ENCODE measurements at places on chromosomes 2 and 18.

DNA sequence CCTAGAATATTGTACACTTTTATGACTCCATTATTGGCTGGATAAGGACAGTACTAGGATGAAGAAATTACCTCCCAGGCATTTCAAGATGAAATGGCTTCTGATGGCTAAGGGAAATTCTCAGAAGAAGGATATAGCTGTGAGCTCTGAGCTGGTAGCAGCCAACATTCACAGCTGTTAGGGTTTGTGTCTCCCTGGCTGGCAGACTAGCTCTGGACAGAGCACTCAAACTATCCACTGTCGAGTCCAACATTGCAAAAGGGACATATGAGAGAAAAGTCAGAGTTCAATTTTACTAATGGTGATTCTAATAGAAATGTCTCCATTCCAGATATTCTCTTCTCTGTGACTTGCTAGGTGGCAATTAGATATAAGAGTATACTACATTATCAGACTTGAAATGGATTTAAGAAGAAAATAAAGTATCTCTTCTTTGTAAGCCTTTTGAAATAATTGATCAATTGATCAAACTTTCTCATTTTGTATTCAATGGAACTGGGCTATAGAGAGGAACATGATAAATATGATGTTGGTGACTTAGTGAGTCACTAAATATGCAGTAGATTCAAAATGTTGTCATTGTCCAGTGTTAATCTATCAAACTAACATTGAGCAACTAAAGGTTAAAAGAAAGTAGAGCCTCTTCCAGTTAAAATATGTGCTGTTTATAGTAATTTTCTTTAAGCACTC is 1920.3 kb downstream of the SUCLG1 start:
- DNase-seq = no peak

GRCh38 chr2:47189635-47190034 is 34.5 kb upstream of the STPG4 start:
- DNase-seq = peak; percentile 78

DNA sequence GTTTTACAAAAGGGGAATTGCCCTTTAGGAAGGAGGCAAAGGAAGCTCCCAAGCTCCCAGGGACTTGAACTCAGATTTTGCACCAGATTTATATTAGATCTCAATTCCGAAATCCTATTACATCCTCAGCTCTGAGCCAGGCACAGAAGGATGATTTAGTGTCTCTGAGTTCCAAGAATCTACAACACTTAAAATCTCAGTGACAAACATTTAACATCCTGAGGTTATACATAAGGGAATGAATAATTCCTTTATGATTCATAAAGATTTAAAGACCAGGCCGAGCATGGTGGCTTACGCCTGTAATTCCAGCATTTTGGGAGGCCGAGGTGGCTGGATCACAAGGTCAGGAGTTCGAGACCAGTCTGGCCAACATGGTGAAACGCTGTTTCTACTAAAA is 16.5 kb upstream of the SLC20A1 start:
- no peak for DNase-seq

GRCh38 chr2:214587442-214587841 is 176.6 kb downstream of the VWC2L start:
- DNase-seq = no peak

DNA sequence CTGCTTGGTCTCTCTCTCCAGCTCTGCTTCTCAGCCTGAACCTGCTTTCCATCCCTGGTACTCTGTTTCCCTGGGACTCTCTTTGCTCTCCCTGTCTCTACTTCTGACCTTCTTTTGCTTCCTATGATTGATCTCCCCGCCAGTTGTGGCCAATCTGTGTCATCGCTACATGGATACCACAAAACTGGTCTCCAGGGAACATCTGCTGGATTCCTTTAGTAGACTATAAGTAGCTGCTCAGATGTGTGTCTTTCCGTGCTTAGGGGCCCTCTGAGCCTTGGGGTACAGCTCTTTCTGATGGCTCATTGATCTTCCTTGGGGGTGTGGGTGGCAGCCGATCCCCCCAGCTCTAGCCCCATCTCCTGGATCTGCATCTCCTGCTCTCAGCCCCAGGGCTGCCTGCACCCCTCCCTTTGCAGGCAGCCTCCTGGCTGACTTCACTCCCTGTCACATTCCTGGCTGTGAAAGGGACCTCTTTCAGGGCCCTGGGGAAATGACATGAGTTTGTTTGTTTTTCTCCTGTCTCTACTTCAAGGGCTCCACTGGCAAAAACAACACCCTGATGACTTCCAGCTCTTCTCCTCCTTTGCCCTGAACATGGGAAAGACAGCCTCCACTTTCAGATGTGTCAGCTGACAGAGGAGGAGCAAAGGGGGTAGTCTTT is 333.7 kb downstream of the CYP26B1 start:
- DNase-seq = no peak

DNA sequence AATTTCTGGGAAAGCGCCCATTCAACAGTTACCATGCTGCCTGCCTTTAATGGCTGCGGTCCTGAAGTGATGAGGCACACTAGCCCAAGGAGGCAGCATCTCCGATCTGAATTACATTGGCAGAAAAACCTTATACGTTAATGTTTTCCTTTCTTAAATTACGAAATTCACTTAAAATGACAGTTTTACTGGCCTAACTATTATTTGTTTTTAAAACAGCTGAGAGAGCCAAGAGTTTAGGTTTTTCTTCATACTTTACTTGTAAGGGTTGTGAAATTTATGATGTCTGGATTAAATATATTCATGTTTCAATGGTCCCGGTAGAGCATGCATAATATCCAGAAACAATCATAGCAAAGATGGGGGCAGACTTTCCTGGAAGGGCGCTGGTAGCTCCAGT is 115.2 kb upstream of the REV1 start:
- no peak for DNase-seq

DNA sequence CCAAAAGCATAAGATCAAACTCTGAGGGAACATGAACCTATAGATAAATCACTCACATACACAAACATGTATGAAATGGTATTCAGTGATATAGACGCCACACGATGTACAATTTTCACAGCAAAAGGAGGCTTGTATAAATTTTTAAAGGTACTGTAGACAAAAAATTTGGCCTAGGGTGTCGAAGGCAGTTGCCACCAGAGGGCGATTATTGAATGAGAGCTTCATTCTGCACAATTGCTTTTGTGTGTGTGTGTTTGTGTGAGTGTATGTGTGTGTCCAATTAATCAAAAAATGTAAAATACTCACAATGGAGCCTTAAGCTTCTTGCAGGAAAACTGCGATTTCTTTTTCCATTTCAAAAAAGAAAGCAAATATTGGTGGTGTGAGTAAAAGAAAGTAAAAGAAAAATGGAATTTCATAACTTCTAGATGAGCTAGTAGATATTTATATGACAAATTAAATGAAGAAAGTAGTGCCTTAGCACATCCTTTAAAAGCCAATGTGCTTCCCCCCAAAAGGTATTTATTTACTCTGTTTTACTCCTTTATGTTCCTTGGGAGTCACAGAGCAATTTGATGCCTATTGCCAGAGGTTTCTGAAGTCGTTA is 800.1 kb downstream of the SATB2 start:
- no peak for DNase-seq

DNA sequence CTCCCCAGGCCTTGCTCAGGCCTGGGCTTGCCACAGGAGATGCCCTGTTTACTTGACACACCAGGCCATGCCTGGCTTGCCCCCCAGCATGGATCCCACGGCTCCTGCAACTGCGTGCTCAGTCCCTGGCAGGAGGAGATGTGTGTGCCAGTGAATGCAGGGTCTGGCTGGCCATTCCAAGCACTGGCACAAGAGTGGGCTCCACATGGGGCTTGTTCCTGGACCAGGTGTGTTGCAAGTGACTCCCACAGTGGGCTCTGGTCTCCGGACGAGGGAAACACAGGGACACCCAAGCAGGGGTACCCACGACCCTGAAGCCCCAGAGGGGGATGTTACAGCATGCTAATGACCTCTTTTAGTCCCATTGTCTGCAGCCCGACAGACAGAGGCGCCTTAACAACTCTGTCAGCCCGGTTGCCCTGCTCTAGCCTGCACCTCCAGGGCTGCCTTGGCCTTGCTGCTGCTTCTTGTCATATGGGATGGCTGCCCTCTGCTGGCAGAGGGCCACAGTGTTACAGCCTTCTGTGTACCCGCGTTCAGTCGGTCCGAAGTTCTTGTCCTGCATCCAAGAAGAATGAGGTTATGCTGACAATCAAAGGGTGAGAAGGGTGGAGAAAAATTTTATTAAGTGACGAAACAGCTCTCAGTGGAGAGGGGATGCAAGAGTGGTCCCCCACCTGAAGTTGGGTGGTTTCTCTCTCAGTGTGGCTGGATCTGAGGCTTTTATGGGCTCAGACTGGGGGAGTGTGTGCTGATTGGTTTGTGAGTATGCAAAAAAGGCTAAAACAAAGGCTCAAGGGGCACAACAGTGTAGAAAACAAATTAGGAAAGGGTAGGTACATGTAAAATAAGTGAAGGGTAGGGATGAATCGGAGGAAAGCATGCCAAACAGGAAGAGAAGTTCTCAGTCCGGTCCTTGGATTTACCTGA is 180.4 kb downstream of the MBD5 start:
- DNase-seq = peak; percentile 11

DNA sequence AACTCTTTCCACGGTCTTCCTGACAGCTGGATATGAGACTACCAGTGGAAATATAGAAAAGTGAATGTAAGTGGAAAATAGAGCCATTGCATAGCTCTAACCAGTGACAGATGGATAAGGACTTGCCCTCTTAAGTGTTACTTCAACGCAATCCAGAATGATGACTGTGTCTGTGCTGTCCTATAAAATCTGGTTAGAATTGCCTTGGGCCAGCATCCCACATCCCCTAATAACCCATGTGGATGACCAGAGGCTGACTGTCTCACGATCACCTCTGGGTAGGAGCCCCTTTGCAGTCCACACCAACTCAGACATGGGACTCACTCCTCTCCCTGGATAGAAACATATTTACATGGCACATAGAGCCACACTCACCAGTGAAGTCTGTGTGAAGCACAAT is 186.6 kb downstream of the C1D start:
- no peak for DNase-seq

- no peak for DNase-seq
Measured at GRCh38 chr2:201007584-201007998, 44.1 kb upstream of the ORC2 start.

DNA sequence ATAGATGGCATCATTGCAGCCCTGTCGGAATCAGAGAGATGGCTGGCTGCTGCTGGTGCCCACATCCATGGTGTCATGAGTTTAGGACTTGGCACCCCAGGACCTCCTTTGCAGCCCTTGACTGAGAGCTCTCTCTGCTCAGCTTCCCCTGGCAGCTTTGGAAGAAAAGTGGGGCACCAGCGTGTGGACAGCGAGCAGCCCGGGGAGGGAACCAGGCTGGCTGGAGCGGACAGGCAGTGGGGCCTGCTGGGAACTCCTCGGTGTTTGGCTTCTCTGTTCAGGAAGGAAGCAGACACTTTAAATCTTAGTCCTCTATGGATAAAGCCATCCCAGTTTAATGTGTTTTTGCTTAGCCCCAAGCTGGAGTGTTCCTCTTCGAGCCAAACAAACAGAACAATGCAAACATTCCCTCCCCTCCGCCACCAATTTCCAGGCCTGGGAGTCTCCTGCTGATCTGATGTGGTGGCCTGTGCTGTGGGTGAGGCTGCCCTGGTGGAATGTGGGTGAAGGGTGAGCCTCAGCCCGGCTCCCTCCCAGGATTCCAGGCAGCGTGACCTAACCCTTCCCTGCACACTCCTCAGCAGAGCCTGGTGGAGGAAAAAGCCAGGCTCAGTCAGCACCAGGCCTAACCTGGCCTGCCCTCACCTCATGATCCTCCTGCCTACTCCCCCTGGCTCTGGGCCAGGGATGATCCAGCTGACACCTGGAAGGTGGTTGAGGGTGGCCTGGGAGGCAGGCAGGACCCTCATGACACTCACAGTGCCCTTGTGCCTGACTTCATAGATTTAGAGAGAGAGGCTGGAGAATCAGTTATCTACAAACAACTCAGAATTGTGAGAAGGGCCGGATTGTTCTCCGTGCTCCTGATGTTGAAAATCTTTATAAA is 21.6 kb upstream of the ITGB6 start:
- peak; percentile 79 for DNase-seq

DNA sequence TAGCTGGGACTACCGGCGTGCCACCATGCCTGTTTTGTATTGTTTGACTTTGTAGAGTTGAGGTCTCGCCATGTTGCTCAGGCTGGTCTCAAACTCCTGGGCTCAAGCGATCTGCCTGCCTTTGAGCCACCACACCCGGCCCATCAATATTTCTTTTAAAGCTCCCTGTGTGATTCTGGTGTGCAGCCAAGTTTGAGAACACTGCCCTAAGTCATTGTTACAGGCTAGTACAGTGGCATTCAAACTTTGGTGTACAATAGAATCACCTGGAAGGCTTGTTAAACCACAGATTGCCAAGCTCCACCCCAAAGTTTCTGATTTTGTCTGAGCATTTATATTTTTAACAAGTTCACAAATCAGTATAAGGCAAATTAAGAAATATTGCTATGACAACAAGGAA is 99.9 kb downstream of the RBBP8 start:
- no peak for DNase-seq

DNA sequence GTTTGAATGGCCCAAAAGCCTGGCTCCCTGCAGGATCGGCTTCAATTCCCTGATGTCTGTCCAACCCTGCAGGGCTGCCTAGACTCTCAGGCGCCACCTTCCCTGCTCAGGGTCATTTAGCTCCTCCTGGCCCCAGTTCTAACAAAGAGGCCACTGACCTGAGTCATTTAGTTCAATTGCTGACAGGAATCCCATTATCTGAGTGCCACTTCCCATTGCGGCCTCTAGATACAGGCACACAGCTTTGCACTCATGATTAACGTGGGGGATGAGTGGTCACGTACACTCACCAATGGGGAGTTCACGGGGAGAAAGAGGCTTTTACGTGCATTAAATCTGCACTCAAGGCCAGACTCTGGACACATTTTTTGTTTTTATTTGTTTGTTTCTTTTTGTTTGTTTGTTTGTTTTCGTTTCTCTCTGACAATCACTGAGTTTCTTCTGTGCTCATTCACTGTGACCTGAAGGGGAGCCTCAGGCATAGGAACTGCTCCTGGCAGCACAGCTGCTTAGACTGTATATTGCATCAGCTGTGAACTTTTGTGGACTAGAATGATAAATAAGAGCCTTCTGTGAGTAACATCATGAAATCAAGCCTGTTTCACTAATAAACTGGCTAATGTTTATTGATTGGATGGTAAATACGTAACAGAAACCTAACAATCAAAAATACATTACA is 118.9 kb upstream of the CTNNA2 start:
- no peak for DNase-seq

DNA sequence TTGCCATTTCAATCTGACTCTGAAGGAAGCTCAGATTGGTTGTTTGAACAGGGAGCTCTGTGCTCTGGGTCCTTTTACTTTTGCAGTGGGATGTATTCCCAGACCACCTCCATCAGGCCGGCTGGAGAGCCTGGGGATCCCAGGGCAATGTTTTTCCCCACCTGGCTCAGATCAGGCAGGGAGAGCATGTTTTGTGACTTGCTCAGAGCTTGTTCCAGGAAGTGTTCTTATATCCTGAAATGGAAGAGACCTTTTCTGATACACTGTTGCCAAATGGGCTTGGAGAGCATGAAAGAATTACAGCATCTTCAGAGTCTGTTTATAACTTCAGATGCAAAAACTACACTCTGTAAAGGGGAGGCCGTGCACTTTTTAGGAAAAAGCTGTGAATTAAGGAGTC is 56.0 kb downstream of the LIPG start:
- DNase-seq = no peak

Measured in NCI-H226 (cell line).